Islet precursor cell (in vitro differentiated cells): ENCODE measurements at places on chromosomes 6 and 20.

DNA sequence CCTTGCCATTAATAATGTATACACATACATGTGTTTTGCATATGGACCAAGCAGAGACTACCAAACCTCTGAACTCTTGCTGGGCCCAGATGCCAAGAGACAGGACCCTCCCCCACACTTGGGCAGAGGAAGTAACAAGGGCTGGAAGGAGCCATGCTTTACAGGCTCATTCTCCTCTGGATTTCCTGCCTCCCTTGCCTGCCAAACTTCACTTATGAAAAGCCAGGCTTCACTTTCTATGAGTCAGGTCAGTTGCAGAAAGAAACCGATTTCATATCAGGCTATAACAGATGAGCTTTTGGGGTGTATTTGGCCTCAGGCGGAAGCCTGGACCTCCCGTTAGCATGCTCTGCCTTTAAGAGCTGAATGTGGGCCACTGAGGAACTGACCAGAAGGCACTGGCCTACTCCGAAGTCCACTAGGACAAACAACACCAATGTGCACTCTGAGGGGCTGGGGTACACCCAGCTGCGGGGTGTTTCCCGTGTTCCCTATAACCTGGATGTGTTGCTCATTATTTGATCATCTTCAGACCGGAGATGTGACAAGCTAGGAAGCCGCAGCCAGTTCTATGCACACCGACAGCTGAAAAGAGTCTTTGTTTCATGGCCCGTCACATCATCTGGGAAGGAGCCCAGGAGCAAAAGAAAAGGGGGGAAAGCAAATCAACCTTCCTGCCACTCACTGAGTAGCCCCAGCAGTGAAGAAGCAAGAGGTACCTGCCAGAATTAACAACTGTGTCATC lies 28.5 kb downstream of the HAO1 start:
- no peak for DNase-seq

DNA sequence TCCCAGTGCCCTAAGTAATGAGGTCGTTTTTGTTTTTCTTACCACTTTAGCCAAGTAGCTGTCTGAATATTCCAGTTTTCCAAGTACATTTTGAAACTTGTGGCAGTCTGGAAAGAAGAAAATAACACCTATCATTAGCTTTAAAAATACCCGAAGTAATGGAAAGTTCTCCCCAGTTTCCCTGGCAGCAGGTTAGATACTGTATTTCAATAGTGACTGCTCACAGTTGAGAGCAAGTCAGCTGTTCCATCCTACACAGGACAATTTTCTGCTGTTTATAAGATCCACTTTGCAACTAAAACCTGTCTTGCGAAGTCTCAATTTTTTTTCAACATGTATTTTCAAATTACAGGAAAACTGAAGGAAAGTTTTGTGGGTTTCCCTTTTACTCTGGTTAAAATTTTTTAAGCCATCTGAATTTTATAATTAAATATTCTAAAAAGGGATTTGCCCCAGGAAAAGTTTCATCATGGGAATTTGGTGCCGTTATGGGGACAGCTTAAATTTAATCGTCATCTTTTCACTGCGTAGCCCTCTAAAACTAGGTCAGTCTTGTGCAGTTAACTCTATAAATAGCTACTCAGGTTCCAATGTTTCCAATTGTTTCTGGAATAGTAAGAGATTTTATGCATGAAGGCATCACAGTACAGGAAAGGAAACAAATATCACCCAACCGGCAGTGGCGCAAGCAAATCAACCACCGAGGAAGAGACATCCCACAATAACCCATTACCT lies 96.9 kb downstream of the MBOAT1 start:
- no peak for DNase-seq

DNA sequence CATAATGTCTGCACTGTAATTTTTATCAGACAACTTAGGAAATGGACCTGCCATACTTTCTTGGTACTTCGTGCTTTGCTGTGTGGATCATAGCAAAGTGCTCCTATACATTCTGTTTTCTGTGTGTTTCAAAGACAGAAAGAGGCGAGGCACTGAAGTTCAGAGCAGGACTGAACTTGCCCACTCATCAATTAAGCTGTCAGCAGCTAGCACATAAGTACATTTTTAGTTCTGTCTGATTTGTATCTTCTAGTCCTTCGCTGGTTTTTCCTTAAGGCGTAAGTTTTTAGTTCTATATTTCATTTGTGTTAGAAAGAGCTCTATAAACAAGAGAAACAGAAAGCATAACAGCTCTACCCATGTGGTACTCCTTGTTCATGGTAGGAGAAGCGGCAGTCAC lies 42.1 kb downstream of the MAP3K4 start:
- no peak for DNase-seq

DNA sequence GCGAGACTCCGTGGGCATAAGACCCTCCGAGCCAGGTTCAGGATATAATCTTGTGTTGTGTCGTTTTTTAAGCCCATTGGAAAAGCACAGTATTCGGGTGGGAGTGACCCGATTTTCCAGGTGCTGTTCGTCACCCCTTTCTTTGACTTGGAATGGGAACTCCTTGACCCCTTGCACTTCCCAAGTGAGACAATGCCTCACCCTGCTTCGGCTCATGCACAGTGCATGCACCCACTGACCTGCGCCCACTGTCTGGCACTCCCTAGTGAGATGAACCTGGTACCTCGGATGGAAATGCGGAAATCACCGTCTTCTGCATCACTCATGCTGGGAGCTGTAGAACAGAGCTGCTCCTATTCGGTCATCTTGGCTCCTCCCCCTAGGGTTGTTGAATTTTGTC lies 307.7 kb upstream of the DEFB115 start:
- peak; percentile 32 for DNase-seq

GRCh38 chr20:23335521-23335920 lies 15.1 kb upstream of the NXT1 start:
- DNase-seq, result no peak

GRCh38 chr20:41507851-41508250 lies 110.3 kb downstream of the CHD6 start:
- DNase-seq, result no peak

- DNase-seq, result no peak
Observed at GRCh38 chr20:61884571-61885389, 180.9 kb downstream of the TAF4 start.

- no peak for DNase-seq
Observed at GRCh38 chr6:153108315-153108714, 22.8 kb downstream of the RGS17 start.

GRCh38 chr6:7104752-7105151 lies 3.0 kb upstream of the RREB1 start:
- DNase-seq, result no peak

DNA sequence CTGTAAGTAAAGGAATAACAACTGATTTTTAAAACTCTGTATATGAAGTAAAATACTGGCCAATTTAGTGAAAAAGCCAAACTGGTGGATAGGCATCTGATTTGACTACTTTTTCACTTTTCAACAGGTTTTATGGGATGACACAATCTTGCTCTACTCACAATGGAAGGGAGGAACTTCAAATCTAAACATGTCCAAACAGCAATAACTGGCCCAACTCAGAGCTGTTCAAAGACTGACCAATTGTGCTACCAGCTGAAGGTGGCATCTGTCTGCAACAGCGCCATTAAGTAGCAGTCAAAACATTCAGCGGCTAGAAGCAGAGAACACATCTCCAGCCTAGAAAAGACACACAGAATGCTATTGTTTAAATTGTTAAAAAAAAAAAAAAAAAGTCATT lies 44.6 kb downstream of the SESN1 start:
- DNase-seq, result no peak

- DNase-seq, result no peak
Observed at GRCh38 chr6:53035549-53036213, 29.5 kb upstream of the FBXO9 start.

DNA sequence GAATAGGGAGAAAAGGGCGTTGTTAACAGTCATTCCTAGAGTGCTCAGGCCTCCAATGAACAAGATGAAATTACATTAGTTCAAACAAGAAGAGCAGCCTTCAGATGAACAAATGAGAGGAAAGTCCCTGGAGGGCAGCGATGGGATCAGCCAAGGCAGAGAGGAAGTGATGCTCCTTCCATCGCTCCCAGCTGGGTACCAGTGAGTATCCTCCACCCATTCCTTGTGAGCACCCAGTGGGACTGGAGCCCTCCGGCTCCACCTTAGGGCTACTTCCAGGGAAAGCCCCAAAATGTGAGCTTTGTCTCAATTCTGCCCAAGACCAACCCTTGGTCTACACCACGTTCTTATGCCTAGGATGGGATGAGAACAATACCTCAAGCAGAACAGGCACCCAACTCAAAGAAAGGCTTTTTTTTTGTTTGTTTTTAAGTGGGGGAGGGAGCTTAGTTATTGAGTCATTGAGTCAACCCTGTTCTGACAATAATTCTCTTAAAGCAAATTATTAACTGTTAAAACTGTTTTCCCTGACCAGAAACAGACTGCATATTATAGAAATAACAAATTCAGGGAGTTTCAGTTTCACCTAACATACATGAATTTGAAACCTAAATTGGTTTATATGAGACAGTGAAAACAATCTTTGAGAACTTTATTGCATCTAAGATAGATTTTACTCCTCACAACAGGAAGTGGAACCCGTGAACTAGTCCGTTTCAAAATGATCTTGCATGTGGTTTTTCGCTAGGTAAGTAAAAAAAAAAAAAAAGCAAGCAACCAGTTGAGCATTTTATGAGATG lies 106.9 kb downstream of the IPCEF1 start:
- DNase-seq, result no peak

GRCh38 chr6:143953922-143954321 lies 54.1 kb downstream of the PLAGL1 start:
- DNase-seq, result no peak

DNA sequence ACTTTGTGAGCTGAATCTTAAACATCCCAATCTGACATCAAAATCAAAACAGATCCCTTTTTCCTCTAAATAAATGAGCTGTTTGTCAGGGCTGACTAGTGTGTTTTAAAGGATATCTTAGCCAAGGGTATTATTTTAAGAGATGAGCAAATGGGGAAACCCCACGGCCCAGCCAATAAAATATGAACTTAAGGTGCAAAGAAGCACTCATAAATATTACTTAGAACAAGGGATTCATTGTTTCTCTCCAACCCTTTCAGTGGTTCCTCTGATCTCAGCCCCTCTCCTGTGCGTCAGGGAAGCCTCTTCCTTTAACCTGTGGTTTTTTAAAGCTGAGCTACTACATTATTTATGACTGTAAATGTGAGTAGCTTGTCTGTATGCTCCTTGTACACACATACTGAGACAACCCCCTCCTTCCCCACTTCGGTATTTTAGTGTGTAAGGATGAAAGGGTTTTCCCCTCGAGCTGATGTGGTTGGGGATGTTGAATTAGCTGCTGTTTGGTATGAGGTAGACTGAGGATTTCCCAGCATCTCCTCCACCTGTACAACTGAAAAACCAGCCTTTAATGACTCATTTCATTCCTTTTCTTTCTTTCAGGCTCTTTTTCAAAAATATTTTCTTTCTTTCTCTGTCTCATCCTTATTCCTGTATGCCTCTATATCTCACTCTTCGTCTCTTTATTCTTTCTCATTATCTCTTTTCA lies 6.5 kb downstream of the BMP5 start:
- peak; percentile 90 for DNase-seq

DNA sequence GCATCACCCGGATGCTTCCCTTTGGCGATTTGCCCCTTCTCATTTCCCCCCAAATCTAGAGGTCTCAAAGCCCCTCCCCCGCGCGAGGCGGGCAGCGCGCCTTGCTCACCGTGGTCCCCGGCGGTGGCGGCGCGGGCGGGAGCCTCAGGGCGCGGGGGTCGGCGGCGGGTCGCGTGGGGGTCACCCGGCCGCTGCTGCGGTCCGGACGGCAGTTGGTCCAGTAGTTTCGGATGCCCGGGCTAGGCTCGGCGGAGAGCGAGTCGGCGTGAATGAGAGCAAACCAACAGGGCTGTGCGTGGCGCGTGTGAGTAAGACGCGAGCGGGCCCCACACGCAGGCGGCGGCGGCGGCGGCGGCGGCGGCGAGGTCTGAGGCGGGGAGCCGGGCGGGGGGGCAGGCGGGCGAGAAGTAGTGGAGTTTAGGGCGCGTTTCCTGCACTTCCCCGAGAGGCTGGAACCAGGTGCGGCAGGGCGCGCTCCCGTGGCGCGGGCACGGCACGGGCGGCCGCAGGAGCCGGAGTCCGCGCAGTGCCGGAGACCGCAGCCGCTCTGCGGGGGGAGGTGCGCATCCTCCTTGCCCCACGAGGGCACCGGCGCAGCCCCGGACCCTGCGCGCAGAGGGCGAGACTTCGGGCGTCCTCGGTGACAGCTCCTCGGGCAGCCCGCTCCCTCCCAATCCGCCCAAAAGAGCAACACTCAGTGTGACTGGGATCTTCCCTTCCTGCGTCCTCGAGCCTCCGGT lies 567 bp downstream of the HS3ST5 start:
- peak; percentile 69 for DNase-seq

- DNase-seq, result no peak
Observed at GRCh38 chr20:17910828-17911294, 57.7 kb downstream of the SNX5 start.

DNA sequence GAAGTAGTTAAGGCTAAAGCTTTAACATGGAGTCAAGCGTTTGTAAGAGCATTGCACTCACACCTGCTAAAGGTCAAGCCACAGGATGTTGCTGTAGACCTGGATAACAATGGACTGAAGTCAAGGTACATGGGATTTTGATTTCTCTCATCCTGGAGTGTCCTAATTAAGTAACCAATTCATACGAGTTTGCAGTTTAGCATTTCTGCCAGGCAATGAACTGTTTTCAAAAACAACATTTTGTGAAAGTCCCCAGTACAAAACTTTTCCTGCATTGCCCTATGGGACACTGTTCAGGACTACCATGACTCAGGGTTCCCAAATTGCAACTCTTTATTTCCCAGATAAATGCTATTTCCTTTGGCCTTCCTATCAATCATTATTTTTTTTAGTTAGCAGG lies 17.4 kb upstream of the SIRPB1 start:
- no peak for DNase-seq

DNA sequence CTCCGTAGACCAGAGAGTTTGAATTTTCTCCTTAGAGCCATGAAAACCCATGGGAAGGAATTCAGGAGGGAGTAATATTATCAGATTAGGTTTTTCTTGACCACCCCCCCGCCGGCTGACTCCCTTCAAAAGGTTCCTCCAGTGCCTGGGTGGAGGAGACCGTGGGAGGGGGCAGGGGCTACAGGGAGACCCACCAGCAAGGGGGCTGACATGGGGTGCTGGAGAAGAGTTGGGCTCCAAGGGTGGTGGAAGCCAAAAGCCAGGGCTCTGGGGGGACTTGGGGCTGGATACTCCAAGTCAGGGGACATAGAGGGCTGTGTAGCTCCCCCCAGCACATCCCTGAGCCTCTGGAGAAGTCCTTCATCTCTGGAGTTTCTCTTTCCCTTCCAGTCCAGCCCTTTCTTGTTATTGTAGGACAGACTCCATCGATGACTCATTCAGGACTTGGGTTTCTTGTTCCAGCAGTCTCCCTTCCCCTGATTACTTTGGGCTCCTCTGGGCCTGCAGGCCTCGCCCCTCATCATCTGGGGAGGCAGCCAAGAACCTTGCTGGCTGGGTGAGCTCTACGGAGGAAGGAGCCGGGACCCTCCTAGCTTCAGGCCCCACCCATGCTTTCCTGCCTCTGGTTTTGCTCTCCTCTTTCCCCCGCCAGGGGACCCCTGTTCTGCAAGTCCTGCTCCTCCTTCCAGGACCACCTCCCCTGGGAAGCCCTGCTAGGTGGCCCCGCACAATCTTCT lies 10.5 kb upstream of the KIAA1755 start:
- DNase-seq, result no peak

DNA sequence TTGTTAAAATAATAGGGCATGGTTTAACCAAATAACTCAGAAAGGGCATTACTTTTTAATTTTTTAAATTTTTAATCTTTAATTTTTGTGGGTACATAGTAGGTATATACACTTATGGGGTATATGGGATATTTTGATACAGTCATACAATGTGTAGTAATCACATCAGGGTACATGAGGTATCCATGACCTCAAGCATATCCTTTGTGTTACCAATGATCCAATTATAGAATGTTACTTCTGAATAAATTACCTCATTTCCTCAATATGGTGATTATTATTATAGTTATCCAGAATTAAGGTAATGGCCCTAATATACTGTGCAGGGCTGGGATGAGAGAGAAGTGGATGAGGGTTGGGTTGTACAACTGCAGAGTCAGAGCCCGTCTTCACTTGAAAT lies 45.1 kb upstream of the TMEM30A start:
- DNase-seq, result no peak
